ENCODE measurements at places on chromosomes 12 and 14. TPM values are rescaled to one million over a fixed set of nuclear protein-coding genes. Genes with fewer than 3 reads are reported as not detected.

Gene GARIN6
- not detected for total RNA-seq

DNA sequence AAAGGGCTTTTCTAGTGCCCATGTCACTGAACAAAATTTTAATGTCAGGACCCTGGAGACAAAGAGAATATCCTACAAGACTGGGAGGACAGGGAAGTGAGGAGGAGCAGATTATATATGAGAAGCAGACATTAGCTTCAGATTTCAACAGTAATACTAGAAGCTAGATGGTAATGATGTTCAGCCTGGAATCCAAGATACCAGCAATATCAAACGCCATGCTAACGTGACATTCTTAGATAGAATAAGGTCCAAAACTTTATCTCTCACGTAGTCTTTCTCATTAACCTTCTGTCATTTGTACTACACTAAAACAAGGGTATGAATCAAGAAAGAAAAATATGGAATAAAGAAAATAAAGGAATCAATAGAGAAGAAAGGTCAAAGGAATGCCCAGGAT lies 18.7 kb downstream of the SOS2 start:
- DNase-seq, result no peak

DNA sequence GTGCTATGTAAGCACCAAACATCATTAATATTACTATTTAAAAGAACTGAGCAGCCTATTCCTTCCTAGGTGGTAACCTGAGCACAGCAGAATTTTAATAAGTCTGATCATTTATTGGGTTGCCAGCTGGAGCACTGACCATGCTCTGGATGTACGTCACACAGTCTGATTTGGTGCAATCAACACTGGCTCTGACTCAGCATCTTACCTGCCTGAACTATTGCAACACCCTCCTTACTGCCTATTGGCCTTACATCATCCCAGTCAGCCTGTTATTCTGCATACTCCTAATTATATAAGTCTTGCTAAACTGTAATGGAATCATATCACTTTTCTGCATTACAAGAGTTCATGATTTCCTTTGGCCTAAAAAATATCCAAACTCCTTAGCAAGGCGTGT lies 149.7 kb downstream of the PTPRO start:
- no peak for DNase-seq

Gene ADGRD1
- total RNA-seq, result 15.6 TPM

DNA sequence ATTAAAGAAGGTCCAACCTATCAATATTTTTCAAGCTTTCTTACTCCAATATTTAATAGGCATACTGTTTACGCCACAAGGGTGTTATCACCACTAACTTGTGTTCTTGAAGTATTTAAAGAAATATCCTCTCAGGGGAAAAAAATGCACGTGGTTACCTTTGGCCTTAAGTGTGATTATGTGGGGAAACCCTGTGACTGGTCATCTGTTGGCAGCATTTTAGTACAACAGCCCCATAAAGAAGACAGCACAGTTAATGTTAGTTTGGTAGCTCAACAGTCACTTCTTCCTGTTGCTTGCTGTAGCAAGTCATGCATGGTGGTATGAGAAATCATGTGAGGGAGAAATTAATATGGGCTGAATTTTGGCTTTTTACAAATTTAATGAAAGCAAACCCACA lies 1021.5 kb upstream of the TMEM132C start:
- no peak for DNase-seq

Gene SLCO1C1
- not detected for total RNA-seq

Gene GRIP1
- total RNA-seq, result 3.3 TPM

Gene ZBTB42
- 2.9 TPM for total RNA-seq

Gene GPR162
- total RNA-seq, result 0.74 TPM

Measured in Daoy (cell line).